ENCODE measurements at places on chromosomes 7 and 10. TPM values are rescaled to one million over a fixed set of nuclear protein-coding genes. Genes with fewer than 3 reads are reported as not detected.

PIP4K2A gene
- total RNA-seq = 23.6 TPM

ETV1 gene
- total RNA-seq = 3.8 TPM

STEAP1 gene
- total RNA-seq = 6.9 TPM

PRKG1 gene
- 2.6 TPM for total RNA-seq

PHKG1 gene
- not detected for total RNA-seq

PTF1A gene
- total RNA-seq = not detected

PRF1 gene
- total RNA-seq = not detected

GALNT17 gene
- 5.0 TPM for total RNA-seq

IFIT3 gene
- 14.8 TPM for total RNA-seq

PNLIPRP2 gene
- not detected for total RNA-seq

SPAM1 gene
- not detected for total RNA-seq

DNA sequence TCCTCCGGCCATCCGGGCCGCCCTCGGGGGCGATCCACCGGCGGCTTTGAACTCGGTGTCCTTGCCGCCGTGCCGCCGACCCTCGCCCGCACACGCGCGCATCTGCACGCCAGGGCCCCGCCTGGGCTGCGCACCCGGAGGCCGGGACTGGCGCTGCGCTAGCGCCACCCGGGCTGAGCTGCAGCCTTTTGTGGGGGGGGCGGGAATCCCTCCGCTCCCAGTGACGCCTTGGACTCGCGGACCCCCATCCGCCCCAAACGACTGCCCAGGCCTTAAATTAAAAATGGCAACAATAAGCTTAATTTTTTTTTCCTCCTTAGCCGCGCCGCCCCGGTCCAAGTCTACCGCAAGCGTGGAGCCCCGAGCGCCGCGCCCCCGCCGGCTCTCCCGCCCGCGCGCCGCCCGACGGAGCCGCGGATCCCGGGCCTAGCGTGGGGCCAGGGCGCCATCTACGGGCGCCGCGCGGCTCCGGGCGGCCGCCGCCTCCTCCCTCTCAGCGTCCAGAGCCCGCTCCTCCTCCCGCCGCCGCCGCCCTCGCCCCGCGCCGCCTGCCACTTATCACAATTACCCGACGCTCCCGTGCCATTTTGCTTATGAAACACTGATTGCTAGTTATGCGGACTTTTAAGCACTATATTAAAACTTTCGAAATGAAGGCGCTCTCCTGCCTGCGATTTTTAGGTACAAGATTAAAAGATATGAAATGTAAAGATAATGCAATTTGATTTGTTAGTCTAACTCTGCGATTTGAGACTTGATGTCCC lies 7.5 kb upstream of the EBF3 start:
- DNase-seq = no peak

GRCh38 chr10:26780106-26780792 lies 80.5 kb downstream of the ABI1 start:
- no peak for DNase-seq

GRCh38 chr7:28573651-28574301 lies 161.5 kb downstream of the CREB5 start:
- DNase-seq = no peak

GRCh38 chr10:30782537-30783461 lies 153.2 kb upstream of the LYZL2 start:
- no peak for DNase-seq

GRCh38 chr10:87579563-87579962 lies 74.9 kb downstream of the MINPP1 start:
- no peak for DNase-seq

DNA sequence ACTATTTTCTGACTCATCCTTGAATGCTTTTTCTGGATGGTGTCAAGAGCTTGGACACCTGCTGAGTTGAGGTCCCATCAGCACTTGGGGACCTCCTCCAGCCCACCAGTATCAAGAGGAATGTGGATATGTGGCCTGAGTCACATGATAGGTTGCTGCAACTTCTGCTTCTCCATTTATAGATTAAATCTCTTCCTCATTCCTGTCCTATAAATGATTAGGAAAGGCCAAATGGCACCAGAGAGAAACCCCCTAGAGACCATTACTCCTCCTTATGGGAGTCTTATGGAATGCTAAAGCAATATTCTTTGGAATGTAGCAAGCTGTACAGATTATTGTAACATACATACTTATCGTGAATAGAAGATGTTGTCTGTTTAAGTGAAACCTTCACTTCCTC lies 85.6 kb downstream of the NEUROD6 start:
- no peak for DNase-seq

GRCh38 chr7:47737601-47738000 lies 155.7 kb upstream of the TNS3 start:
- DNase-seq = no peak

- no peak for DNase-seq
These were observed 123.9 kb downstream of the ADAM12 start for GRCh38 chr10:126264102-126265018.

DNA sequence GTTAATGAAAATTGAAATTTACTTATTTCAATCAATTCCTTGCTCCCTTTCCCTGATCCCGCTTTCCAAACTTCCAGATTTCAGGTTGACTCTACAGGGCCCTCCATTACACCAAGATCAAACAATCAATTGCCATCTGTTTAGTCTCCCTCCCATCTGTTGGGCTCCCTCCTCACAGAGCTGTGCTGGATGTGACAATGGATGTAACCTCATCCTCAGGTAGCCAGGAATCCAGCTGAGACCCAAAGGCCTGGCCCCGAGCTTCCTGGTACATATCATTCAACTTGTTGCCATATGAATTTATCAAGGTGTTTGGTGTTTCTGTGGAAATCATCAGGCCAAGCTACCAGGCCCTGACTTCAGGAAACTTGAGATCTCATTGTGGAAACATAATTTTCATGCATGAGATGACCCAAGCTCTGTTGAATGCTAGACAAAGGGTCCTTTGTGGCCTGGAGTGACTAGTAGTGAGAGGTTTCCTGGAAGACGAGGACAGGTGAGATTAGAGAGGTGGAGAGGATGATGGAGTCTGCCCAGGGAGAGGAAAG lies 148.6 kb upstream of the PDE1C start:
- no peak for DNase-seq

DNA sequence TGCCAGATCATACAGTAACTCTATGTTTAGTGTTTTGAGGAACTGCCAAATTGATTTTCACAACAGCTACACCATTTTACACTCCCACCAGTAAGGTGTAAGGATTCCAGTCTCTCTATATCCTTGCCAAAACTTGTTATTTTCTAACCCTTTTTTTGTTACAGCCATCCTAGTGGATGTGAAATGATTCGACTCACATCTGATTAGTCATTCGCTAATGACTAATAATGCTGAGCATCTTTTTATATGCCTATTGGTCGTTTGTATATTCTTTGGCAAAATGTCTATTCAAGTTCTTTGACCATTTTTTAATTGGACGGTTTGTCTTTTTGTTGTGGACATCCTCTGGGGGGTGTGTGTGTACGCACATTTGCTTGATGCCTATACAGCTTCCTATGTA lies 142.8 kb downstream of the DGKB start:
- DNase-seq = no peak

DNA sequence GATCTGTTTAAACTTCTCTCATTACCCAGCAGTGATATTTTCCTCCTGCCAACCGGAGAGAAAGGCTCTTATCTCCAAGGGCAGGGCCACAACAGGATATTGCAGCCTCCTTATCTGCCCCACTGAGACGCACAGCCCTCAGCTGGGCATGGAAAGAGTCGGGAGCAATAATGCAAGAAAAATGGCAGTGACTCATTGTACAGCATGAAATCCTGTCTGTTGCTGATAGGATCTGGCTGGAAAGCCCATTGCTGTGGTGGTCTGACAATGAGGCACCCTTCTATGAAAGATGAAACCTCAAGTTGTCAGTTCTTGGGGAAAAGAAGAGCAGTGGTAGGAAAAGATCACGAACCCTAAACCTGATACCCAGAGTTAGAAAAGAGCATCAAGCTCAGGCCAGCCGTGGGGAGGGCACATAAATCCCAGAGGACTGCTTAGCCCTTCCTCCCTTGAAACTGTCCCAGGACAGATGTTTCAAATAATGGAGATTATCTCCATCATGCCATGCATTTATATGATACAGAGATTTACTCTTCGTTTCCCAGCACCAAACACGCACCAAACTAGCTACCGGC lies 47.0 kb upstream of the FIGNL1 start:
- DNase-seq = no peak

GRCh38 chr7:12584930-12585329 lies 14.4 kb downstream of the SCIN start:
- DNase-seq = no peak

- DNase-seq = no peak
These were observed 62.0 kb upstream of the IGFBP3 start for GRCh38 chr7:45982907-45983719.

- no peak for DNase-seq
These were observed 186.0 kb upstream of the PRPS1L1 start for GRCh38 chr7:18213652-18214051.

DNA sequence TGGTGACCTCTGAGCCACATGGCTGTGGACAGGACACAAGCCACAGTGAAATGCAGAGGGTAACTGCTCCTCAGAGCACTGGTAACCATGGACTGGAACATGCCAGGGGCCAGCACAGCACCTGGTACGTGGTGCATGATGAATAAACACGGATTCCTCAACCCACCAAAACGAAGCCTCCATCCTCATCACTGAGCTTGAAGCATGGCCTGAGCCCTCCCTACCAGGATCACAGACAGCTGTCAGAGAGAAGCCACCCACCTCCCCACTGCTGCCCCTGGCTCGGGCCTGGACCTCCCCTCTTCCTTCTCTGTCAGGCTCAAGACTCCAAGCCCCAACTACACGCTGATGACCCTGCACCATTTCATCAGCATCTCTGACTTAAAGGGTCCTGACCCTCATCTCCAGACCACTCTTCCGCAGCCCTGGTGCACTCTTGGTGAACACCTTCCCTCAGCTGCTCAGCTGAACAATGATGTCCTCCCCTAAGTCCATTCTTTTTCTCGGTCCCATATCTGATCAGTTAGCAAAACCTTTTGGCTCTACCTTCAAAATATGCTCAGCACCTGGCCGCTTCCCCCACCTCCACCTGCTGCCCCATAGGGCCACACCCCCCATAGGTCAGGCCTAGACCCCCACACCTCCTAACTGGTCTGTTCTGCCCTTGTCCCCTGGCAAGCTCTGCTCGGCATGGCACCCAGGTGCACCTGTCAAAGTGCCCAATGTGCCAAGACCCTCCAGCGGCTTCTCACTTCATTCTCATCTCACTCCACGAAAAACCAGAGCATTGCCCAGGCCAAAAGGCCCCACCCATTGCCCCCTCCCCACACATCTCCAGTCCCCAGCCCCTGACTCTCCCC lies 141.1 kb downstream of the MAPK8 start:
- no peak for DNase-seq

- no peak for DNase-seq
These were observed 86.8 kb downstream of the SORBS1 start for GRCh38 chr10:95474228-95475002.

DNA sequence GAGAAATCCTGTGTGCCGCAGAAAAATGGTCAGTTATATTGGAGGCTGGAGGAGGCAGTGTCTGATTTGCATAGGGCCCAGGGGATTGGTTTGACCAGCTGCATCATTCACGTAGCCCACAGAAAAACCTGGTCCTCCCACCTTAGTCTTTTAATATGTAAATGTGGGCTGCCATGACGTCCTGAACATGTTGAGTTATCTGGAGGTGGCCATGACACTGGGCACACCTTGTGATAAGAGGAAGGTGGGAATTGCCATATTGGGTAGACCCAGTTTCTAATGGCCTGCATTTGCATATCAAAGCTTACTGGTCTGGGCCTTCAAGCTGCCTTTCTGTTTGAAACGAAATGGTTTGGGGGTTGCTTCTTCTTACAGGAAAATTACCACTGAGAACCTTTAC lies 162.2 kb downstream of the AHR start:
- DNase-seq = no peak

DNA sequence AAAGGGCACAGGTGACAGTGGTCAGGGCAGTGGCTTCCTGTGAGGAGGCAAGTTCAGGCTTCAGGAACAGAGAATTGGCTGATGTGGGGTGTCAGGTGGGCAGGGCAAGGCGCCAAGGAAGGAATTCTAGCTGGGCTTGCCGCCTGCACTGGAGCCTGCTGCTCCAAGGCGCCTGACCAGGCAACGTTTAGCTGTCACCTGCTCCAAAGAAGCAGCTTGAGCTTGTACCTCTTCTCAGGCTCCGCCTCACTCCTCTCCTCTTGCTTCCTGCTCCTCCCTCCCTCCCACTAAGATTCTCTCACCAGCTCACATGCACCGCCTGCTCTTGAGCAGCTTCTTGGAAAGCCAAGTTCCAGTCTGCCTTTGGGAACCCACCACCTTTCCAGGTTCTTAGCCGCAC lies 187.4 kb upstream of the GRB10 start:
- no peak for DNase-seq

DNA sequence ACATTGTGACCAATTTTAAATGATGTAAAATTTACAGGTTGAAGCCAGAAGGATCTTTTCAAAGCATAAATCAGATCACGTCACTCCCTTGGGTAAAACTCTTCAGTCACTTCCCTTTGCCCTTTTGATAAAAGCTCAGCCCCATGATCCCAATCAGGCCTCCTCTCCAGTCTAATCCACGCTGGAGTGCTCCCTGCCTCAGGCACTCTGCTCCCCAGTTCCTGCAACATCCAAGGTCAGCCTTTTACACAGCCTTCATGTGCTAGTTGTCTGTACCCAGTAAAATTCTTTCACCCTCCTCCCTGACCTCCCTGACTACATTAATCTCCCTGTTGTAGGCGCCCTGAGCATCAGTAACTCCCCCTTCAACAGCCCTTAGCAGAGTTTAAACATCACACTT lies 14.1 kb downstream of the ELMO1 start:
- no peak for DNase-seq

DNA sequence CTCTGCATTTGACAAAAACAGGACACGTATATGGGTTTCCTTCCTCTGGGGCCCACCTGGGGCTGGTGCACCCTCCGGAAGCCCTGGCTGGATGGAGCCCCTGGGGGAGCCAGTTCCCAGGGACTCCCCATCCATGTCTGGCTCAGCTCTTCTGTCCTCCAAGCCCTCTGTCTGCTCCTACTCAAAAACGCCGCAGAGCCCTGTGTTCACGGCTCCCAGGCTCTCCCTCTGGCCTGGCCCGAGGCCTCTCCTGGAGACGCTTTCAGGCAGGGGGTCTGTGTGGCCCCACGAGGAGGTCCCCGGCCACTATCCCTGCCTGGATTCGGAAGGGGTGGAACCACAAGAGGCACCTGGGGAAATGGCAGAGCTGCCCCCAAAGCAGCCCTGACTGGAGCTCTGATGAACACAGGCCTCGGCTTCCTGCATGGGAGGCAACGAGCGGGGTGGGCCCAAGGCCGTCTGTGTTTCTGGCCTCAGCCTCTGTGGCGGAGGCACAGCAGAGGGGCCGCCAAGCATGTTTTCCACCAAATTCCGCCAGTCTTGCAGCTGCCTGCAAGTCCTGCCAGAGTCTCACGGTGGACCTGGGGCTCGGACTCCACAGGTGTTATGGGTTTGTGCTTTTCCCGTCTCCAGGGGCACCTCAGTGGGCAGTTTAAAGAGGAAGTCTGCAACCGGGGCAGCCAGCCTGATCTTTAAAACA lies 22.6 kb upstream of the INPP5A start:
- no peak for DNase-seq
